ENCODE measurements at places on chromosomes 13 and 19. TPM values are rescaled to one million over a fixed set of nuclear protein-coding genes. Genes with fewer than 3 reads are reported as not detected.

GRCh38 chr13:109883181-109884180 is 97.1 kb upstream of the IRS2 start:
- H3K27me3 ChIP-seq = no peaks in the 10 kb centered on the region
- no peak for DNase-seq
- no peaks in the 10 kb centered on the region for H3K36me3 ChIP-seq
- H3K27ac ChIP-seq = no peak overlapping the region
- no peaks in the 10 kb centered on the region for H3K4me1 ChIP-seq

GRCh38 chr13:98033277-98034247 is 80.1 kb downstream of the IPO5 start:
- H3K36me3 ChIP-seq = no peaks in the 10 kb centered on the region
- H3K4me1 ChIP-seq = no peaks in the 10 kb centered on the region

- no peak for DNase-seq
- no peak overlapping the region for H3K4me3 ChIP-seq
- peaks cover 25% of the 10 kb centered on the region for H3K4me1 ChIP-seq
- peaks cover 34% of the 10 kb centered on the region for H3K36me3 ChIP-seq
- H3K27ac ChIP-seq = peak overlapping the region; percentile 27
Observed at GRCh38 chr19:39167461-39168257, 29.1 kb upstream of the NCCRP1 start.

GRCh38 chr19:35267353-35267817 is 1.4 kb upstream of the USF2 start:
- peaks cover 41% of the 10 kb centered on the region for H3K4me1 ChIP-seq
- DNase-seq = no peak
- H3K36me3 ChIP-seq = peaks cover 29% of the 10 kb centered on the region

- H3K4me3 ChIP-seq = no peak overlapping the region
- no peaks in the 10 kb centered on the region for H3K27me3 ChIP-seq
- no peak overlapping the region for H3K27ac ChIP-seq
Observed at GRCh38 chr19:47357788-47358680, 8.9 kb downstream of the DHX34 start.

DNA sequence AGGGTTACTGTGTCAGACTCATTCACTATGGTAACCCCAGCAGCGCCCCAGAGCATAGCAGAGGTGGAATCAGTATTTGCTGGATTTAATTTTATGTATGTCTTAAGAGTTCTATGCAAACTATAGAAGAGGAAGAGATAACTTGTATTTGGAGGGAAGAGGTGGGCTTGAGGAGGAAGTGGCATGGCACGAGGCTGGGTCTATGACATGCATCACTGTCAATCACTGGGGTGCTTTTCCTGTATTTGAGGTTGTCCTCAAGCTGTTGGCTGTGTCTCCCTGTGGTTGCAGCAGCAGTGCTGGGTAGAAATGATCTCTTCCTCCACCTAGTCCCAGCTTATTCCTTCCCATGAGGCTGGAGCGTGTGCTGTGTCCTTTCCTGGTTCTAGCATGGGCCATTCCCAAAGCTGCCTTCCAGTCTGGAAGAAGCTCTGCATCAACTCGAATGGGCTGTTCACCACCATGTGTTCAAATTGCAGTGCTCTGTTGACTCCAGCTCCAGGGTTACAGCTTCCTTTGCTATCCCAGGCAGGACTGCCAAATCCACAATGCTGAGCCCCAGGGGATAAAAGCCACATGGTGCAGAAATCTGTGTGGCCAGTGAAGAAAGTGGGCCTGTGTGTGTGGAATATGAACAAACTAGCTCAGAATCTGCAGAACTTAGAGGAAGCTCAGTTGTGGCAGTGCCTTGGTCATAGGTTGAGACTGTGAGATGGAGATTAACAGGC is 73.1 kb upstream of the MTIF3 start:
- no peak overlapping the region for H3K27ac ChIP-seq
- no peaks in the 10 kb centered on the region for H3K4me1 ChIP-seq
- DNase-seq = peak; percentile 66
- H3K36me3 ChIP-seq = no peaks in the 10 kb centered on the region

- H3K27me3 ChIP-seq = no peaks in the 10 kb centered on the region
- H3K4me3 ChIP-seq = no peak overlapping the region
- no peak overlapping the region for H3K27ac ChIP-seq
- H3K36me3 ChIP-seq = no peaks in the 10 kb centered on the region
Observed at GRCh38 chr13:80359414-80359777, 18.5 kb upstream of the SPRY2 start.

- H3K27ac ChIP-seq = no peak overlapping the region
- no peaks in the 10 kb centered on the region for H3K4me1 ChIP-seq
- H3K4me3 ChIP-seq = no peak overlapping the region
- no peaks in the 10 kb centered on the region for H3K27me3 ChIP-seq
- H3K36me3 ChIP-seq = no peaks in the 10 kb centered on the region
- DNase-seq = peak; percentile 21
Observed at GRCh38 chr13:45700971-45701900, 884 bp upstream of the CBY2 start.

DNA sequence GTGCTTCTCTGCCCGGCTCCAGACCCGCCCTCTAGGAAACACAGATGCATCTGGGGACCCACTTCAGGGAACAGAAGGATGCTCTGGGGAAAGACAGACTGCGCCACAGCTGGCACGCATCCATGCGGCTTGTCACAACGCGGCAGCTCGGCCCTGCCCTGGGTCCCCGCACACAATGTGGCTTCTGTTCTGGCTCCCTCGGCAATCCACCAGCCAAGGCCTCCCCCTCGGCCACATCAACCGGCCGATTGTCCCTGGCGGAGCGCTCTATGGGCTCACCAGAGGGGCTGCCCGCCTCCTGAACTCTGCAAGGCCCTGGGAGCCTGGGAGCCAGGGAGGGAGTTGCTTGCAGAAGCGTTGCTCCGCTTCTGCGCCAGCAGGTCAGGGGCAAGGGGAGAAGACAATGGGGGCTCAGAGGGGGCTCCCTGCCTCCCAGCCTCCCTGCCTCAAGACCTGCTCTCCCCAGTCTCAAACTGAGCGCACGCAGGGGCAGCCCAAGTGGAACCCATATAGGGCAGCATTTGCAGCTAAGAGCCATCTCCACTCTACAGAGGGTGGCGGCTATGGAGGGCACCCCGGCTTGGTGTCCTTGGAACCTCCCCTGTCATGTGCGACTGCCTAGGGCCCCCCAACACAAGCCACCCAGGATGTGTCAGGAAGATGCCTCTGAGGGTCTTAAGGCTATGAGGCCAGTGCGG is 37.9 kb downstream of the MLLT1 start:
- peaks cover 74% of the 10 kb centered on the region for H3K4me1 ChIP-seq
- H3K27me3 ChIP-seq = no peaks in the 10 kb centered on the region
- no peak overlapping the region for H3K27ac ChIP-seq
- no peaks in the 10 kb centered on the region for H3K36me3 ChIP-seq
- DNase-seq = no peak

GRCh38 chr13:95660981-95661581 is 15.9 kb upstream of the DNAJC3 start:
- no peak overlapping the region for H3K4me3 ChIP-seq
- no peaks in the 10 kb centered on the region for H3K36me3 ChIP-seq
- no peaks in the 10 kb centered on the region for H3K4me1 ChIP-seq
- no peak overlapping the region for H3K27ac ChIP-seq
- no peak for DNase-seq
- H3K27me3 ChIP-seq = no peaks in the 10 kb centered on the region

- no peak overlapping the region for H3K27ac ChIP-seq
- H3K4me3 ChIP-seq = no peak overlapping the region
- H3K36me3 ChIP-seq = peaks cover 3% of the 10 kb centered on the region
- H3K4me1 ChIP-seq = no peaks in the 10 kb centered on the region
- no peaks in the 10 kb centered on the region for H3K27me3 ChIP-seq
Observed at GRCh38 chr13:41928323-41928722, 32.6 kb downstream of the VWA8 start.

GRCh38 chr19:29267701-29268100 is 54.8 kb upstream of the UQCRFS1 start:
- no peak overlapping the region for H3K4me3 ChIP-seq
- H3K27me3 ChIP-seq = no peaks in the 10 kb centered on the region
- no peak overlapping the region for H3K27ac ChIP-seq
- no peaks in the 10 kb centered on the region for H3K4me1 ChIP-seq
- no peak for DNase-seq

- H3K36me3 ChIP-seq = no peaks in the 10 kb centered on the region
- no peak overlapping the region for H3K4me3 ChIP-seq
- peak; percentile 72 for DNase-seq
Observed at GRCh38 chr13:109790942-109791605, 4.7 kb upstream of the IRS2 start.

GRCh38 chr13:42378383-42378780 is 106.4 kb downstream of the AKAP11 start:
- no peaks in the 10 kb centered on the region for H3K36me3 ChIP-seq
- DNase-seq = no peak
- no peak overlapping the region for H3K4me3 ChIP-seq
- H3K27me3 ChIP-seq = no peaks in the 10 kb centered on the region
- H3K27ac ChIP-seq = no peak overlapping the region

- H3K4me1 ChIP-seq = peaks cover 14% of the 10 kb centered on the region
- no peak for DNase-seq
- H3K4me3 ChIP-seq = no peak overlapping the region
- no peaks in the 10 kb centered on the region for H3K27me3 ChIP-seq
- H3K27ac ChIP-seq = no peak overlapping the region
- peaks cover 50% of the 10 kb centered on the region for H3K36me3 ChIP-seq
Observed at GRCh38 chr19:44005973-44006372, 3.2 kb downstream of the ZNF230 start.

- H3K4me1 ChIP-seq = peaks cover 42% of the 10 kb centered on the region
- peak within 1 kb of the TSS; percentile 99 for H3K4me3 ChIP-seq
- DNase-seq = no peak
- H3K36me3 ChIP-seq = no peaks in the 10 kb centered on the region
Observed at GRCh38 chr13:98576963-98577835, at the start of gene STK24. TSS of gene STK24 (minus strand) at chr13:98577107. CDS start at chr13:98576786, 321 bp downstream.

DNA sequence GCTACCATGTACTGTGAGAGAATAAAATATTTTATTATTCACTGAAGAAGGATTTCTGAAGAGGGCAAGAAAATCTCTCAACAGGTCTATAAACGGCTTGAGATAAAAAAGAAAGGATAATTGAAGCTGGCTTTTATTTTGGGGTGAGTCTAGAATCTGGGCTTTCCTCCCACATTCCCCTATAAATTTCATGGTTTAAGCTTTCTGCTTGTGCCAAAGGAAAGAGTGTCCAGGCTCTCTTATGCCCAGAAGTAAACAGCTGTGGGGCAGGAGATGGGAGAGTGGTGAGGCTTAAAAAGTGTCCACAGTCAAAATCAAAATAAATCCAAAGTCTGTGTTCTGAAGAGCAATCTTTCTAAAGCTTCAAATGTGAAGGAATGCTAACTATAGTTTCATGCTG is 942.2 kb upstream of the MIR17HG start:
- H3K27me3 ChIP-seq = no peaks in the 10 kb centered on the region
- no peaks in the 10 kb centered on the region for H3K36me3 ChIP-seq
- H3K27ac ChIP-seq = no peak overlapping the region
- no peak overlapping the region for H3K4me3 ChIP-seq
- DNase-seq = no peak

- H3K36me3 ChIP-seq = no peaks in the 10 kb centered on the region
- H3K4me1 ChIP-seq = peaks cover 4% of the 10 kb centered on the region
- no peak overlapping the region for H3K27ac ChIP-seq
- no peak overlapping the region for H3K4me3 ChIP-seq
- DNase-seq = no peak
Observed at GRCh38 chr19:35449359-35450043, 1.4 kb downstream of the FFAR2 start.

The RNF113B gene
- not detected for total RNA-seq

The PRSS57 gene
- total RNA-seq = 0.34 TPM

The POU2F2 gene
- 2.5 TPM for total RNA-seq

The ZNF599 gene
- 7.1 TPM for total RNA-seq

The ZNF726 gene
- total RNA-seq = 0.33 TPM

The ZNF546 gene
- 8.5 TPM for total RNA-seq

The ERICH6B gene
- not detected for total RNA-seq

The LILRA5 gene
- total RNA-seq = 3.7 TPM

The CLEC17A gene
- not detected for total RNA-seq

The CALR3 gene
- not detected for total RNA-seq
